ENCODE measurements at places on chromosomes 7 and 10. TPM values are rescaled to one million over a fixed set of nuclear protein-coding genes. Genes with fewer than 3 reads are reported as not detected.

DNA sequence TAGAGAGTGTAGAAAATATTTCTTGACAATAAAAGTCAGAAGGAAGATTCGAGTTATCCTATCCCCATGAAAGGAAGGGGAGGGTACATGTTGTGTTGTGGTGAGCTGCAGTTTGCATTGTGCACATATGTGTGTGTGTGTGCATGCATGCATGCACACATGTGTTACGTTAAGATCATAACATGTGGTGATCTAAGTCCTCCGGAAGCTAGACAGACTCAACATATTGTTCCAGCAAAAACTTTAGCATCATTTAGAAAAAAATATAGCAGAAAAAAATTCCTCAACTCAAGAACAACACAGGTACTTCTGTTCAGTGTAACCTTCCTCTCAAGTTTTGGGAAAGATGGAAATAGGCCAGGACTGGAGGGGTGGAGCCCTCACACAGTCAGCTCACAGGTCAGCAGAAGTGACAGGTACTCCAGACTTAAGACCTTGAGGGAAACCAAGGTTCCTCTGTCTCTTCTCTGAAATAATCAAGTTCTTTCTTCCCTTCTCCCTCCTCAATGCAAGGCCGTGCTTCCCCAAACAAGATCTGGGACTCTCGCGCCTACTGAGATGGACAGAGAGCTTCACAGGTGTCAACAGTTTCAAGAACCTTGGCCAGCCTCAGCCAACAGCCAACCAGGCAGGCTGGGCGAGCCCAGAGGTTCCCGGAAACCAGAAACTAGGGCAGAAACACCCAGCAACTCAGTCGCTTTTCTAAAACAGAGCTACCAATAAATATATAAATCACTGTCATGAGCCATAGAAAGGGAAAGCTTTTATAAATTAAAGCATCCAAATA lies 205.2 kb downstream of the FAM107B start:
- no peak for DNase-seq

DNA sequence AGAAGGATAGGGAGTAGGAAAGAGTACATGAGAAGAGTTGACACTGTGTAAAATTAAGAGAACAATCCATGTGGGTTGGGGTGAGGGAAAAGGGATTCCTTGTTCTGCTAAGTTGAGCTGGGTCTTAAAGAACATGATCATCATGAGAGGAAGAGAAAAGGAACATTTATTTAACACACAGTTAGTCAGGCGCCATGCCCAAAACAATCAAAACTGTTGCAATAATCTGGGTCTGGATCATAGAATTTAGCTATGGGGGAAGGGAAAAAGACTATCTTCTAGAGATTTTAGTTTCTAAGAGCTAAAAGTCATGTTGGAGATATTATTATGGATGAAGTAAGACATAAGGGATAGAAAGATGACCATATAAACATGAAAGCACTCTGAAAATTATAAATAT lies 178.9 kb downstream of the SEM1 start:
- DNase-seq: no peak

DNA sequence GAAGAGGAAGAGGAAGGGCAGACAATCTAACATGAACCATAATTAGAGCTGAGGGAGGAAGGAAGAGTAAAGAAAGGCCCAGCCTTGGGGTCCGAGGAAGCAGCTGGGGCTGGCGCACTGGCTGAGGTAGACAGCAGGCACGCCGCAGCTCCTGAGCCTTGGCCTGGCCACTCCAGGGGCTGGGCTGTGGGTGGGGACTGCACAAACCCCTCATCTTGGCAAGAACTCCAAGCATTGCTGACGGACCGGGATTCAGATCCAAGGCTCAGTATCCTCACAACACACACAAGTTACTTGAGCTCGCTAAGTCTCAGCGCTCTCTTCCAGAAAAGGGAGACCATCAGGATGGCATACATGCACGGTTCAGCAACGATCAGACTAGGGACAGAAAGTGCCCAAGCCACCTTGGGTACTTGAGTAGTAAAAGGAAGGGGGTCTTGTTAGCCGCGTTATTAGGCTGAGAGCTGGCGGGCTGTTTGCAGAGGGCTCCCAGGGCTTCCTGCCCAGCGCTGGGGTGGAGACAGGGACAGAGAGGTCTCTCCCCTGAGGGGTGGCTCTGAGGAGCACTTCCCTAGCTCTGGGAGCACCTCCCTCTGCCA lies 4.5 kb downstream of the TNS3 start:
- DNase-seq: no peak

- no peak for DNase-seq
Measured at GRCh38 chr7:24788075-24788474, 30.8 kb upstream of the GSDME start.

- no peak for DNase-seq
Measured at GRCh38 chr10:108338146-108338545, 1173.6 kb upstream of the SORCS1 start.

DNA sequence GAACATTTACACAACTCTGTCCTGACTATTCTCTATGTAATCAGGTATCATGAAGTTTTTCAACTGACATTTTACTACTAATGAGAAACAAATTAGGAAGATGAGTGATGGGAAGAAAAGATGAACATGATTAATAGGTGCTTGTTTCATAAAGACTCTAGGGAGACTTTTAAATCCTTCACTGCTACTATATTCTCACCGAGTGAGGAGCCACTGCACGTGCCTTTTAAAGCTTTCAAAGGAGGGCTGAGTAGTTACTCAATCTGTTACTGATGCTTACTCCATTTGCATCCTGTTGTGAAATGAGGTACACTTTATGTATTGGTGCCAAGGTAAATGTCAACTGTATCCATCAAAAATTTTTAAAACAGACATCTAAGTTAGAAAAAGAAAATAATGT lies 1.3 kb upstream of the COMMD3 start:
- DNase-seq: no peak

GRCh38 chr7:9022456-9022855 lies 589.0 kb downstream of the NXPH1 start:
- no peak for DNase-seq

DNA sequence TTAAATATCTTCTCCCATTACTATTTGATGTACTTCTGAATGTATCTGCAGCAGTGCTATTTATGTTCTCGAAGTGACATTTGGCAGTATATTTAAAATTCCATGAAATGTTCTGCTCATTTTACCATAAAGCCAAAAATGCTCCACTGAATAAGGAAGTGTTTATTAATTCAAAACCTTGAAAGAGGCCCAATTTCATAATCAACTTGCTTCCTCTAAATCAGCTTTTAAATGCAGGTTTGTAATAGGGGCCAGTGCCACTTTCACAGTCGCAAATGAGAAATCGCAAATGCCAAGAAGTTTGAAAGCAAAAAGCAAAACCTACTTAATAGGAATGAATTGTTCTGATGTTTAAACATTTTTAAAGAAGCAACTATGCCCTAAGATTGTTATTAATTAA lies 11.4 kb downstream of the NHLRC2 start:
- DNase-seq: no peak

DNA sequence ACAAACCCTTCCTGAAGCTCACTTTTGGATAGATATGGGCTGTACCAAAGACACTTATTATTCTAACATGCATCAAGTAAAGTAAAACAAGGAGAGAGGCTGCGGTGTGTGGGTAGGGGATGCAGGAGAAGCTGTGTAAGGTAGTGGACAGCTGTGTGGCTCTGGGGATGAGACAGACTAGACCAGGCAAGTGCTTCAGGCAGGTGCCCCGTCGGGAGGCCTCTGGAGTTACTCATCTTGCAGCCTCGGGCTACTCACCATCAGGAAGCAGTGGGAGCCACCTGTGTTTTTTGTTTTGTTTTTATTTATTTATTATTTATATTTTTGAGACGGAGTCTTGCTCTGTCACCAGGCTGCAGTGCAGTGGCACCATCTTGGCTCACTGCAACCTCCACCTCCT lies 49.3 kb upstream of the NCAPG2 start:
- no peak for DNase-seq

- no peak for DNase-seq
Measured at GRCh38 chr7:57482-58255, 134.7 kb upstream of the FAM20C start.

- no peak for DNase-seq
Measured at GRCh38 chr7:26328498-26329390, 37.1 kb downstream of the SNX10 start.

DNA sequence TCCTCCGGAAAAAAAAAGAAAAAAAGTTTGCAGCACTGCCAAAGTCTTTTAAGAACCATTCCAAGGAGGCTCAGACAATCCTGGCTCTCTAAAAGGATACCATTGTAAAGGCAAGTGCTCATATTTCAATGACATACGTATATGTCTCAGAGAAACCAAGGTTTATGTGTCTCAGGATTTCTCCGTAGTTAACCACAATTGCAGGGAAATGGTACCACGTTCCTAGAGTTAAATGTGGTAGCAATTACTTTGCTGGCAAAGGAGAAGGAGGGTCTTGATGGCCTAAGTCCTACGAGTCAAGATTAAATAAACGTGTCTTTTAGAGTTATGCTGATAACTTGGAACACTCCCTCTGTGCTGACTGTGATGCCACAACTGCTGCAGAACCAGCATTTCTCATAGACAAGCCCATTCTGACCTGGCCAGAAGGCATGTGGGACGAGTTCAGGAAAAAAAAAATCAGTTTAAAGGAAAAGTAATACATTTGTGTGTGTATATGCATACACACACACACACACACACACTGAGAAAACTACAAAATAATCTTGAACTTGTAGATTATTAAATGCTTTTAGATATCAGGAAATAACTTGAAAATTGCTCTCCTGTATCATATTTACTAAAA lies 245.9 kb downstream of the FGFR2 start:
- DNase-seq: no peak

DNA sequence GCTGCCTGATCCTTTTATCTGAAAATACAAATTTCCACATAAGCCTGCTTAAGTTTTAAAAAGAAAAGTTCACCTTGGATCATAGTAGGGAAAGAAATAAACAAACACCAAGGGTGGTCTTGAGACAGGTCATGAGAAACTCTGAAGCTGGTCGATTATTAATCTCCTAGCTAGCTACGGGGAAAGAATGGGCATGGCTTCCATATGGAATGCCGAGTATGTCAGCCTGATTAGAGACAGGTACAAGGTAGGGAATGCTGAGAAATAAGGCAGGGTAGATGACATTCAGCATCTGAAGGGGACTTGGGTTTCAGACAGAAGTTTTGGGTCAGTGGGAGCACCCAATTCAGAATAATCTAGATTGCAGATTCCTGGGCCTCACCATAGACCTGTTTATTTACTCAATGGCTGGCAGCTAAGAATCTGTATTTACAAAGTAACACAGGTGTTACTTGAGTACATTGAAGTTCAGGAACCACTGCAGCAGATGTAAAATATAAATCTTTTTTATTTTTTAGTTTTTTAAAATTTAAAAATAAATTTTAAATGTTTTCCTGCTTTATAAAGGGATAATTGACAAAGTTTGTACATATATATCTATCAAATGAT lies 49.0 kb downstream of the SCIN start:
- DNase-seq: no peak

GRCh38 chr7:42694894-42695507 lies 216.9 kb downstream of the C7orf25 start:
- DNase-seq: no peak

DNA sequence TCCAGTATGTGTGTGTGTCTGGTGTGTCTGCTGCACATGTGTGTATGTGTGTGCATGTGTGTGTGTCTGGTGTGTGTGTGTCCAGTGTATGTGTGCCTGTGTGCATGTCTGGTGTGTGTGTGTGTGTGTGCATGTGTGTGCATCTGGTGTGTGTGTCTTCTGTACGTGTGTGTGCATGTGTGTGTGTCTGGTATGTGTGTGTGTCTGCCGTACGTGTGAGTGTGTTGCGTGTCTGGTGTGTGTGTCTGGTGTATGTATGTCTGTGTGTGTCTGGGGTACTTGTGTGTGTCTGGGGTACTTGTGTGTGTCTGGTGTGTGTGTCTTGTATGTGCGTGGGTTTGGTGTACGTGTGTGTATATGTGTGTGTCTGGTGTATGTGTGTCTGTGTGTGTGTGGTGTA lies 289.1 kb upstream of the SHH start:
- DNase-seq: no peak

DNA sequence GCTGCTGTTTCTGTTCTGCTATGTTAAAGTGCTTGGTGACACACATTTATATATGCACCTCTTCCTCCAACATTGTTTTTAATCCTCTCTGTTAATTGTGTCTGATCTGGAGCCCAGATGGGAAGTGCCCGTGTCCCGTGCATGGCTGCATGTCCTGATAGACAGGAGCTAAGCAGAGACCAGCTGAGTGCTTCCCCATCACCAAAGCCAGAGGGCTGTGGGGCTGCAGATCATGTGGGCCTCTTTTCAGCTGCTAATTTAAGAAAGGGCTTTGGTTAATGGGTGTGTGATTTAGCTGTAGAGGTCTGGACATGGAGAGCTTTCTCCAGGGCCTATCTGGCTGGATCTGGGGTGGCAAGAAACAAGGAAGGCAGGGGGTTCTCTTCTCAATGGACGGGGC lies 96.5 kb upstream of the NPS start:
- no peak for DNase-seq

- no peak for DNase-seq
Measured at GRCh38 chr10:55163388-55163979, 362.5 kb upstream of the PCDH15 start.

DNA sequence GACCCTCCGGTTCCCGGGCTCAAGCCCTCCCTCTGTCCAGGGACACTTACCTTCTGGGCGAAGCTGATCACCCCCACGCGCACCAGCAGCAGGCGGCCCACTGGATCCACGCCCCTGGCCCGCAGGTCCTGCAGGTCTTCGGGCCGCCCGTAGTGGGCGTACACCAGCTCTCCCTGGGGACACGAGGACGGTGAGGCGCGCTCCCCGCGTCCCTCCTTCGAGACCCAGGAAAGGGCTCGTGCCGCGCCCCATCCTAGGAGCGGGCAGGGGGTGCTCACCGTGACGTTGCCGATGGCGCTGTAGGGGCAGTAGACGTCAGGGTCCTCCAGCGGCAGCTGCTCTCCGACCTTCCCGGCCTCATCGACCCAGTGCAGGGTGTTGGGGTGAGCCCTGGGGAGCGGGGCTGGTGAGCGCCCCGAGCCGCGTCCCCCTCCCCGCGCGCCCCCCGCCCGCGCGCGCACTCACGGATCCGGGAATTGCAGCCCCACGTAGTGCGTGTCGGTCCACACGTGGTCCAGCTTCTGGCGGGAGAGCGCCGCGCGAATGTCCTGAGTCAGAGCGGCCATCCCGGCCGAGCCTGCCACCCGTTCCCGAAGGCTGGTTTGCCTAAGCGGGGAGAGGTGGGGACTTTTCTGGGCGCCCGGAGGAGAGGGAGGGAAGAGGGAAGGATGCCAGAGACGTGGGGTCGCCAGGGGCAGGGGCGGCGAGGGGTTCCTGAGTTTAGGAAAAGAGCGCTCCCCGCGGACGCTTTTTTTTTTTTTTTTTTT lies 8.2 kb downstream of the TFR2 start:
- DNase-seq: peak; percentile 61

GRCh38 chr10:97028832-97029178 lies 157.0 kb downstream of the SLIT1 start:
- DNase-seq: no peak

GRCh38 chr10:116694243-116694926 lies 48.0 kb downstream of the HSPA12A start:
- DNase-seq: no peak

- DNase-seq: no peak
Measured at GRCh38 chr7:129279757-129280156, 54.9 kb downstream of the AHCYL2 start.

- DNase-seq: no peak
Measured at GRCh38 chr10:115441907-115442545, 348.9 kb downstream of the ATRNL1 start.

Gene ZNF518A
- total RNA-seq: 16.0 TPM

Gene FAM170B
- not detected for total RNA-seq

Gene TMEM176A
- total RNA-seq: not detected

Gene PPIF
- 120 TPM for total RNA-seq

Gene ZNF804B
- total RNA-seq: not detected

Gene WDR86
- not detected for total RNA-seq

Gene TFR2
- 19.7 TPM for total RNA-seq

Gene CHST3
- total RNA-seq: 0.52 TPM

Gene AKR1C8
- not detected for total RNA-seq
